ENCODE measurements at places on chromosomes 1 and 21. TPM values are rescaled to one million over a fixed set of nuclear protein-coding genes. Genes with fewer than 3 reads are reported as not detected.
A peak's percentile ranks its signal among the peaks of the same experiment; 100 is the strongest.

- peak overlapping the region; percentile 69 for H3K4me3 ChIP-seq
- H3K27me3 ChIP-seq: 0 out of 2 replicates have a peak, but pooled peaks cover 2% of the 10 kb centered on the region
- H3K36me3 ChIP-seq: peaks cover 20% of the 10 kb centered on the region
- DNase-seq: no peak
- peak overlapping the region; percentile 86 for H3K27ac ChIP-seq
Measured at GRCh38 chr1:214476229-214476985, 75.0 kb downstream of the PTPN14 start.

DNA sequence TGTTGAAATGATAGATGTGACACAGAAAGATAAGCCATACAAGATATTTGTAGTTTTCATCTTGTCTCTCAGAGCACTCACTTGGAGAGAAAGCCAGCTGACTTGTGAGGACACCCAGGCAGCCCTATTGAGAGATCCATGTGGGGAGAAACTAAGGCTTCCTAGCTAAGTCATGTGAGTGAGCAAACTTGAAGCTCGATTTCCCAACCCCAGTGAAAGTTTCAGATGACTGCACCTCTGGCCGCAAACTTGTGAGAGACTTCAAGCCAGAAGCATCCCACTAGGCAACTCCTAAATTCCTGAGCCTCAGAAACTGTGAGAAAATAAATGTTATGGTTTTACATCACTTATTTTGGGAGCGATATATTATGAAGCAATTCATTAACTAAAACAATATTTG lies 832.3 kb downstream of the LTN1 start:
- H3K4me1 ChIP-seq: no peaks in the 10 kb centered on the region
- DNase-seq: no peak
- H3K4me3 ChIP-seq: no peak overlapping the region
- no peak overlapping the region for H3K27ac ChIP-seq

- no peak overlapping the region for H3K27ac ChIP-seq
- H3K27me3 ChIP-seq: no peaks in the 10 kb centered on the region
- peaks cover 9% of the 10 kb centered on the region for H3K36me3 ChIP-seq
- H3K4me3 ChIP-seq: no peak overlapping the region
- H3K4me1 ChIP-seq: no peaks in the 10 kb centered on the region
Measured at GRCh38 chr21:10273196-10273595, 248.2 kb upstream of the TPTE start.

DNA sequence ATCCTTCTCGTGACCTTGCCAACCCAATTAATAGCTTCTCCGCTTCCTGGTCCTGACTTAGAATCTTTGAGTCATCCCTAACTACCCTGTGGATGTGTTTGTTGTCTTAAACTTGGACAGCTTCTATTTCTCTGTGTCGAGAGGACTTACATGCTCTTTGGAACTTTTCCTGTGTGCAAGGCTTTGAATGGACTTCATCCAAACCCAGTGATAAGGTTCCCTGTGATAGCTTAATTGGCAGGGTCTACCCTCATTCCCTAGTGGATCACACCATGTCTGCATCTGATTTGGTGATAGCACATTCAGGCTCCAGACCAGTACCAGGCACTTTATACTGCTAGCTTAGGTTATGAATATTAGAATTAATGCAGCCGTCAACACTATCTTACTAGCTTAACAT lies 378.2 kb upstream of the KAZN start:
- no peaks in the 10 kb centered on the region for H3K36me3 ChIP-seq
- DNase-seq: no peak
- no peak overlapping the region for H3K4me3 ChIP-seq
- H3K4me1 ChIP-seq: no peaks in the 10 kb centered on the region

DNA sequence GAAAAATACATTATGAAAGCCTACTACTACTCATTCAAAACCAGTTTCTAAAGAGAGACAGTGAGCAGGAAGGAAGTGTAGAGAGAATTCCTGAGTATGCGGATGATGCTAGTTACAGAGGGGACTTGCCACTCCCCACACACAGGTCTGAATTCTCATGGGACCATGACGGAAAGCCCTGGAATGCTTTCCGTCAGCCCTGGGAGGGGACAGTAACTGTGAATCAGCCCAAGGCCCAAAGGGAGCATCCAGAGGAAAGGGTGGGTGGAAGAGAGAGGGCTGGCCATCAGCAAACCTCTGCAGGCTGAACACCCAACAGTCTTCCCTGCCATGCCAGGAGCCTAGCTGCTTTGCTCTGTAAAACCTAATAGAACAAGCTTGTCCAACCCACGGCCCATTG lies 36.4 kb downstream of the RCSD1 start:
- H3K36me3 ChIP-seq: no peaks in the 10 kb centered on the region
- no peak overlapping the region for H3K4me3 ChIP-seq
- H3K4me1 ChIP-seq: peaks cover 43% of the 10 kb centered on the region
- no peak overlapping the region for H3K27ac ChIP-seq
- peaks cover 9% of the 10 kb centered on the region for H3K27me3 ChIP-seq

DNA sequence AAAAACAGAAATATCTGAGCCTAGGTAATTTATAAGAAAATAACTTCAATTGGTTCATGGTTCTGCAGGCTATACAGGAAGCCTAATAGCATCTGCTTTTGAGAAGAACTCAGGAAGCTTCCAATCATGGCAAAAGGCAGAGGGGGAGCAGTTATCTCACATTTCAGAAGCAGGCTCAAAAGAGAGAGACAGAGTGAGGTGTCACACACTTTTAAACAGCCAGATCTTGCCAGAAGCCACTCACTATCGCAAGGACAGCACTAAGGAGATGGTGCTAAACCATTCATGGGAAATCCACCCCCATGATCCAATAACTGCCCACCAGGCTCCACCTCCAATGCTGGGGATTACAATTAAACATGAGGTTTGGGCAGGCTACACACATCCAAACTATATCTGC lies 25.5 kb downstream of the RGS18 start:
- no peak for DNase-seq
- H3K27me3 ChIP-seq: no peaks in the 10 kb centered on the region
- no peak overlapping the region for H3K4me3 ChIP-seq
- H3K36me3 ChIP-seq: no peaks in the 10 kb centered on the region
- no peak overlapping the region for H3K27ac ChIP-seq

GRCh38 chr1:214164173-214164572 lies 116.8 kb upstream of the SMYD2 start:
- H3K4me3 ChIP-seq: no peak overlapping the region
- DNase-seq: no peak
- no peak overlapping the region for H3K27ac ChIP-seq
- no peaks in the 10 kb centered on the region for H3K36me3 ChIP-seq

GRCh38 chr21:23639721-23640120 lies 1967.6 kb downstream of the MRPL39 start:
- no peak overlapping the region for H3K27ac ChIP-seq
- no peaks in the 10 kb centered on the region for H3K36me3 ChIP-seq
- no peaks in the 10 kb centered on the region for H3K4me1 ChIP-seq
- no peak for DNase-seq
- no peak overlapping the region for H3K4me3 ChIP-seq
- H3K27me3 ChIP-seq: no peaks in the 10 kb centered on the region

DNA sequence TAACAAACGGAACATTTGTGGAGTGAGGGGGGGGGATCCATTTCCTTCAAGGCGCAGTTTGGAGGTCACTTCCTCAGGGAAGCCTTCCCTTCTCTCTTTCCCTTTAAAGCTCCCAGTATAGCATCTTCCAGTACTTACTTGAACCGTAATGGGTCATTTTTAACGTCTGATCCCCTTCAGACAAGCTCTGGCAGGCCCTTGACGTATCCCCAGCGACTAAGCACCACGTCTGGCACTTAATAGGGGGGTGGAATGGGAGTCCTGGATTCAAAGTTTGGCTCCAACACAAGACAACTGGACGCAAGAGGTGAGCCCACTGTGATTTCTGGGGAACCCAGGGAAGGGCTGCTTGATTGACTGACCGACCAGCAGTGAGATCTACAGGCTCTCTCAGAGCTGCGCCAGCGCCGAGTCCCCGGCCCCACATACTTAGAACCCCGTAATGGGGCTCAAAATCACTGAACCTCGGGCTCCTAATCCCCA lies 441 bp downstream of the YARS1 start:
- peaks cover 37% of the 10 kb centered on the region for H3K4me1 ChIP-seq
- peaks cover 34% of the 10 kb centered on the region for H3K36me3 ChIP-seq
- H3K27me3 ChIP-seq: no peaks in the 10 kb centered on the region

- peak overlapping the region; percentile 84 for H3K4me3 ChIP-seq
- peak; percentile 27 for DNase-seq
- peaks cover 3% of the 10 kb centered on the region for H3K27me3 ChIP-seq
- H3K27ac ChIP-seq: peak overlapping the region; percentile 76
- peaks cover 52% of the 10 kb centered on the region for H3K4me1 ChIP-seq
Measured at GRCh38 chr21:25313829-25314228, 293.5 kb downstream of the MRPL39 start.

- no peaks in the 10 kb centered on the region for H3K36me3 ChIP-seq
- H3K4me1 ChIP-seq: peaks cover 39% of the 10 kb centered on the region
- H3K4me3 ChIP-seq: no peak overlapping the region
- H3K27me3 ChIP-seq: peaks cover 5% of the 10 kb centered on the region
- H3K27ac ChIP-seq: no peak overlapping the region
- no peak for DNase-seq
Measured at GRCh38 chr21:46022551-46023525, 41.3 kb downstream of the COL6A1 start.

DNA sequence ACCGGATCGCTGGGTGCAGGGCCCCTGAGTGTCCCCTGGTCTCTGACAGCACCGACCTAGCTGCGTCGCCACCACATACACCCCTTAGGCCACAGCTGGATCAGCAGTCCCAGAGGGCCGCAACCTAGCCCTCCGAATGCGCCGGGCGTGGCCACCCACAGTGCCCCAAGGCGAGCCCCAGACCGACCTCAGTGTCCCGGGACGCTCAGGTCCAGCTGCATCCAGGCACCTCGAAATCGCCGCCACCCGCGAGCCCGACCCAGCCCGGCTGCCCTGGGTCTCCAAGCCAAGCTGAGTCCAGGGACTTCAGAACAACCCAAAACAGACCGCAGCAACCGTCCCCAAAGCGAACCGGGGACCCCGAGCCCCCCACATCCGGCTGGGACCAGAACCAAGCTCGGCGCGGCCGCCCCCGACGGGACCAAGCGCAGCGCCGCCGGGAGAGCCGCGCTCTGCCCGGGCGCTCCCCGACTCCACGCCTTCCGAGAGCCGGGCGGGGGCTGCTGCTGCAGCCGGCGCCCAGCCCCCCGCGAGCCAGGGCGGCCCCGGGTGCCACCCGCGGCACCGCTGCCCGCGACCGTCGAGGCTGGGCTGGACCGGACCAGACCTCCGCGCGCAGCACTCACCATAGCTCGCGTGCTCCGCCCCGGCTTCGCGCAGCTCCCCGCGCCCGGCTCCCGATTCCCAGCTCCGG lies 54.6 kb upstream of the ECE1 start:
- no peaks in the 10 kb centered on the region for H3K36me3 ChIP-seq
- peak overlapping the region; percentile 91 for H3K4me3 ChIP-seq
- no peaks in the 10 kb centered on the region for H3K27me3 ChIP-seq
- DNase-seq: no peak
- H3K27ac ChIP-seq: peak overlapping the region; percentile 72

- no peak for DNase-seq
- H3K4me1 ChIP-seq: peaks cover 17% of the 10 kb centered on the region
- no peak overlapping the region for H3K27ac ChIP-seq
- no peaks in the 10 kb centered on the region for H3K27me3 ChIP-seq
- peaks cover 11% of the 10 kb centered on the region for H3K36me3 ChIP-seq
- no peak overlapping the region for H3K4me3 ChIP-seq
Measured at GRCh38 chr1:44290250-44291094, 64.6 kb downstream of the ERI3 start.

- no peak for DNase-seq
- peak overlapping the region; percentile 16 for H3K4me3 ChIP-seq
- H3K27ac ChIP-seq: peak overlapping the region; percentile 80
- peaks cover 48% of the 10 kb centered on the region for H3K4me1 ChIP-seq
- no peaks in the 10 kb centered on the region for H3K27me3 ChIP-seq
Measured at GRCh38 chr1:12447849-12448312, 170.1 kb downstream of the DHRS3 start.

GRCh38 chr1:203704120-203704519 lies 60.9 kb upstream of the LAX1 start:
- H3K4me3 ChIP-seq: no peak overlapping the region
- H3K27ac ChIP-seq: no peak overlapping the region

DNA sequence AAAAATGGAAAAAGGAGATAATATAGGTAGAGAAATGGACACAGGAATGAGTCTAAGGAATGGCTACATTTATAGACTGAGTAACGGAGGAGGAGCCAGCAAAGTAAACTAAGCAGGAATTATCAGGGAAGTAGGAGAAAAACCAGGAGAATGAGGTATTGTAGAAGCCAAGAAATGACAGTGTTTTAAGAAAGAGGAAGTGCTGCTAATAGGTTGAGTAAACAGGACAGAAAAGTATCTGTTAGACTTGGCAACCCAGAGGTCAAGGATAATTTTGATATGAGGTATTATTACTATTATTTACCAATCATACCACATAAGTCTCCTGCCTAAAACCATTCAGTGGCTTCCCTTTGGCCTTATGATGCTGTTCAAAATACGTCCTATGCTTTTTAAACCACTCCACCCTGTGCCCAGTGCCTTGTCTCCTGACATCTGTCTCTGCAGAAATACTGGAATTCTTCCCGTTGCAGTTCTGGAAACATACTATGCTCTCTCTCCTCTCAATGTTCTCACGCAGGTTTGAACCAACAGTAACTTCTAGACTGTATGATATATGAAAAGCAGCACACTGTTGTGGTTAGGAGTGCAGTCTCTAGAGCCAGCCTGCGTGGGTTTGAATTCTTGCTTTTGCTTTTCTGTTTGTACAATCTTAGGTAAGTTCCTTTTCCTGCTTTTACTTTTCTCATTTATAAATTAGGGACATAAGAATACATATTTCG lies 24.6 kb upstream of the NEK7 start:
- no peak overlapping the region for H3K4me3 ChIP-seq
- H3K36me3 ChIP-seq: 0 out of 2 replicates have a peak, but pooled peaks cover 8% of the 10 kb centered on the region
- peaks cover 2% of the 10 kb centered on the region for H3K27me3 ChIP-seq
- no peak for DNase-seq
- peak overlapping the region; percentile 10 for H3K27ac ChIP-seq

GRCh38 chr1:243850452-243851256 lies 611 bp upstream of the AKT3 start:
- peaks cover 37% of the 10 kb centered on the region for H3K4me1 ChIP-seq
- H3K27ac ChIP-seq: peak overlapping the region; percentile 91
- no peaks in the 10 kb centered on the region for H3K27me3 ChIP-seq
- H3K36me3 ChIP-seq: no peaks in the 10 kb centered on the region
- peak; percentile 63 for DNase-seq
- peak overlapping the region; percentile 95 for H3K4me3 ChIP-seq

- peak overlapping the region; percentile 77 for H3K27ac ChIP-seq
- H3K4me1 ChIP-seq: peaks cover 46% of the 10 kb centered on the region
- H3K4me3 ChIP-seq: peak overlapping the region; percentile 90
- peak; percentile 57 for DNase-seq
Measured at GRCh38 chr1:225519166-225519863, 91.5 kb upstream of the LBR start.

DNA sequence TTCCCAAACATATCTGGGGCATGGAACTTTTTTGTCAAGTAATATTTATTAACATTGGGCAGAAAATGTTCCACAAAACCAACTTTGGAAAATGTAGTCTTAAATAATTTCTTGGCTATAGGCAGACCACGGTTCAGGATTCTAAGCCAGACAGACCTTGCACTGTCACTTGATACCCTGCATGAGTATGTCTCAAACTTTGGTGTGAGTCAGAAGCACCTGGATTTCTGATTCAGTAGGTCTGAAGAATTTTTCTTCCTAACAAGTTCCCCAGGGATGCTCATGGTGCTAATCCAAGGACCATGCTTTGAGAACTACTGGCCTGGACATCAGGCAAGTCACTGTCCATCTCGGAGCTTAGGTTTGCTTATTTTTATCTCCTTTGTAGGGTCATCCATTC lies 562.0 kb downstream of the PLPP3 start:
- H3K4me1 ChIP-seq: no peaks in the 10 kb centered on the region
- no peak overlapping the region for H3K4me3 ChIP-seq
- no peaks in the 10 kb centered on the region for H3K36me3 ChIP-seq
- H3K27me3 ChIP-seq: no peaks in the 10 kb centered on the region
- H3K27ac ChIP-seq: no peak overlapping the region

ST6GALNAC3 gene
- total RNA-seq: 1.6 TPM

TGFB2 gene
- total RNA-seq: 6.5 TPM

ZNF683 gene
- total RNA-seq: not detected

ATXN7L2 gene
- total RNA-seq: 7.8 TPM

Data from HFFc6 (cell line).